ENCODE measurements at places on chromosomes 13 and 19.

GRCh38 chr13:29067306-29067945, 247.3 kb downstream of the MTUS2 start:
- H3K4me1 ChIP-seq = no peaks in the 10 kb centered on the region
- no peak for DNase-seq
- no peak overlapping the region for H3K4me3 ChIP-seq
- no peaks in the 10 kb centered on the region for H3K27me3 ChIP-seq

GRCh38 chr13:112970552-112971287, 1.7 kb downstream of the MCF2L start:
- no peaks in the 10 kb centered on the region for H3K36me3 ChIP-seq
- no peak overlapping the region for H3K27ac ChIP-seq
- H3K4me3 ChIP-seq = no peak overlapping the region

- H3K4me1 ChIP-seq = no peaks in the 10 kb centered on the region
- H3K27ac ChIP-seq = no peak overlapping the region
- no peaks in the 10 kb centered on the region for H3K36me3 ChIP-seq
- no peaks in the 10 kb centered on the region for H3K27me3 ChIP-seq
Observed at GRCh38 chr19:8089664-8090601, 37.4 kb downstream of the CCL25 start.

DNA sequence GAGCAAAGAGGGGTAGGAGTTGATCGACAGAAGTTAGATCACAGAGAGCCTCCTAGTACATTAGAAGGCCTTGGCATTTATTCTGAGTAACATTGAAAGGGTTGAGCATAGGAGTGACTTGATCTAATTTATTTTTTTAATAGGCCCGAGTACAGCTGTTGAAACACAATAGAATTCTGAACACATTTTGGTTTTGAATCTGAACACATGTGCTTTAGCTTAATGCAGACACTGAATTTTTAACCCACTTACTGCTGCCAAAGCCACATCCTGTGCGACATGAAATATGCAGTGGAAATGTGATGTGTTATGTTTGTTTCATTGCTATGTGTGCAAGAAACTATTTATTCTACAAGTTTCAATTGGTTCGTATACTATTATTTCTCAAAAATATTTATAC, 1505.9 kb downstream of the PCDH9 start:
- H3K4me1 ChIP-seq = no peaks in the 10 kb centered on the region
- no peaks in the 10 kb centered on the region for H3K27me3 ChIP-seq
- H3K27ac ChIP-seq = no peak overlapping the region
- no peaks in the 10 kb centered on the region for H3K36me3 ChIP-seq

GRCh38 chr13:46479283-46479682, 73.7 kb upstream of the LRCH1 start:
- no peak overlapping the region for H3K27ac ChIP-seq
- H3K4me1 ChIP-seq = no peaks in the 10 kb centered on the region
- no peaks in the 10 kb centered on the region for H3K27me3 ChIP-seq
- no peak overlapping the region for H3K4me3 ChIP-seq

- no peaks in the 10 kb centered on the region for H3K4me1 ChIP-seq
- no peak for DNase-seq
- no peak overlapping the region for H3K4me3 ChIP-seq
- H3K27me3 ChIP-seq = no peaks in the 10 kb centered on the region
Observed at GRCh38 chr13:36550177-36550576, 117.9 kb downstream of the CCNA1 start.

GRCh38 chr13:109058087-109058486, 428.7 kb downstream of the MYO16 start:
- no peaks in the 10 kb centered on the region for H3K27me3 ChIP-seq
- H3K27ac ChIP-seq = no peak overlapping the region
- no peaks in the 10 kb centered on the region for H3K36me3 ChIP-seq
- H3K4me3 ChIP-seq = no peak overlapping the region
- H3K4me1 ChIP-seq = no peaks in the 10 kb centered on the region
- DNase-seq = no peak

- no peaks in the 10 kb centered on the region for H3K36me3 ChIP-seq
- no peak for DNase-seq
- no peaks in the 10 kb centered on the region for H3K4me1 ChIP-seq
- no peak overlapping the region for H3K4me3 ChIP-seq
Observed at GRCh38 chr13:81781471-81781870, 1440.5 kb upstream of the SPRY2 start.

GRCh38 chr19:19531951-19532805, 3.5 kb downstream of the YJEFN3 start:
- H3K4me3 ChIP-seq = no peak overlapping the region
- H3K27ac ChIP-seq = no peak overlapping the region
- peaks cover 10% of the 10 kb centered on the region for H3K4me1 ChIP-seq
- peaks cover 21% of the 10 kb centered on the region for H3K36me3 ChIP-seq

DNA sequence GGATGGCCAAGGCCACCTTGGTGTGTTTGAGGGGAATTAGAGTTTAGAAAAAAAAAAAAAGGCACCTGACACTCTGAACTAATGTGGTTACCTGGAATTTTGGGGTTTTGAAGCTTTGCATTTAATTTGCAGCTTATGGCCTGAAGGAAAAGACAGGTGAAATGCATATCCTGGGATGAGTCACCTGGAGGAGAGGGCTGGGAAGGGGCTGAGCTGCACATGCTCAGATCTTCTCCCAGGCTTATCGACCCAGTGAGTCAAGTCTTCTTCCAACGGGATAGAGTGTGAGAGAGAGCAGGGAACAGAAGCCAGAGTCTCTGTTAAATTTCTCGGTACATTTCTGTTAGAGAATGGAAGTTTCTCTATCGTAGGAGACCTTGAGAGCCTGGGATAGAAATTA, 29.7 kb upstream of the ALOX5AP start:
- H3K4me1 ChIP-seq = no peaks in the 10 kb centered on the region
- DNase-seq = no peak
- no peak overlapping the region for H3K4me3 ChIP-seq
- H3K36me3 ChIP-seq = no peaks in the 10 kb centered on the region

- no peak for DNase-seq
- no peaks in the 10 kb centered on the region for H3K27me3 ChIP-seq
- no peak overlapping the region for H3K27ac ChIP-seq
- peaks cover 38% of the 10 kb centered on the region for H3K36me3 ChIP-seq
- no peaks in the 10 kb centered on the region for H3K4me1 ChIP-seq
Observed at GRCh38 chr13:50030315-50030714, 15.1 kb downstream of the KCNRG start.

DNA sequence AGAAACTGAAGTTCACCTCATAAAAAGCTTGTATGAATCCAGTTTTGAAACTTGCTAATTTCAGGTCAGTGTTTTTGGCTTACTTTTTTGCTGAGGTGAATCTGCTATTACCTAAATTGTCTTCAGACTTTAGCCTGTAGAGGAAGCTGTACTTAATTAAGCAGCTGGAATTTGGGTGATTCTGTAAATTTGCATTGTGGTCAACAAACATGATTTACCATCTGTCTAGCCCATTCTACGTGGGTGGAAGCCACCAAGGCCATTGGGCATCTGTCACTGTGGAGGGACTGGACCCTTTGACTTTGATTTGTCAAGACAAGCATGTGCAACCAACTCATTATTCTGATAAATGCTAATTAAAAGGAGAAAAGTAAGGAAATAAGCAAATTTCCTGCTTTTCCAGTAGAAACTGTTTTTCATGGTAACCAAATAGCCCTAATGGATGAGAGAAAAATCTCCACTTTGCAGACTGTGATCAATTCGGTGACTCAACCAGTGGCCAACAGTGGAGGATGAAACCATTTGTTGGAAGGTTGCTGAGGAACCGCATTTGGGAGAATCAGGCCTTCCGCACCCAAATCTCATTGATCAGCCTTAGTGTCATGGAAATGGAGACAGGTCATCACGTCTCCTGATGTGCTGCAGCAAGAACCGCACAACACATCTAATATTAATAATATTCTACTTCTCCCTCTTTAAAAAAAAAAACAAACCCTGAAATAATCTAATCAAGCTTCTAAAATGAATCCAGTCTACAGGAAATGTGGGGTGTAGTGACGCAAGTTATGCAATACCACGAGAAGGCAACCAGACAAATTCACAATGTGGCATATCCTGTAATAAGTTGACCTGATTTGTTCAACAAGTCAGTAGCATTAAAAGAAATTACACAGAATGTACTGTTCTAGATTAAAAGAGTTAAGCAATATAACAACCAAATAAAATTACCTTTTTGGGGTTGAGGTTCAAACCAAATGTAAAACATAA, 54.3 kb downstream of the GARRE1 start:
- H3K27ac ChIP-seq = peak overlapping the region; percentile 6
- no peaks in the 10 kb centered on the region for H3K27me3 ChIP-seq
- no peak overlapping the region for H3K4me3 ChIP-seq
- peak; percentile 26 for DNase-seq

DNA sequence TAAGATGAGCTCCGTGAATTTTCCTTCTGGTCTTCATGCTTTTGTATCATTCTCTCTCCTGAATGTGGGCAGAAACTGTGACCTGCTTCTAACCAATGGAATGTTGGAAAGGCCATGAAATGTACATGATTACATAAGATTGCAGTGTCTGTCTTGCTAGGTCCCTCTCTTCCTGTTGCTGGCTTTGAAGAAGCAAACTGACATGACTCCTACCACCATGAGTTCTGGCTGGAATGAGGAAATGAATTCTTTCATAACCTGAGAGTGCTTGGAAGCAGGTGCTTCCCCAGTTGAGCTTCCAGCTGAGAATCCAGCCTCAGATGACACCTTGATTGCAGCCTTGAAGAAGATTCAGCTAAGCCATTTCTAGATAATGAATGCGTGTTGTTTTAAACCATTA, 275.0 kb upstream of the MIR17HG start:
- no peaks in the 10 kb centered on the region for H3K36me3 ChIP-seq
- no peak overlapping the region for H3K27ac ChIP-seq
- no peaks in the 10 kb centered on the region for H3K27me3 ChIP-seq
- no peaks in the 10 kb centered on the region for H3K4me1 ChIP-seq

DNA sequence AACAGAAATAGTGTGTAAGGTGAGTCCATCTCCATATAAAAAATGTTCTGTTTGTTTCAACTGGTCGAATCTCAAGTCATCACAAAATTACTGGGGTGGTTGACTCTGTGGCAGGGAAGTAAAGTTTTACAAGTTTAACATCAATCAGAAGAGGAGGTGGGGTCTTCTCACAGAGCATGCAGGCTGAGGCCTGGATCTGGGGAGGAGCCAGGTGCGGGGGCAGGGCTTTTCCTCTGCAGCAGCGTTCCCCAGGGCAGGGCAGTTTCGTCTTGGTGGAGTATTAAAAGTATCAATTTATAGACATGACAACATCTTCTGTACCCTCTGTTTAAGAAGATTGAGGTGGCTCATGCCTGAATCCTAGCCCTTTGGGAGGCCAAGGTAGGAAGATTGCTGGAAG, 68.8 kb downstream of the SLC7A9 start:
- H3K27ac ChIP-seq = no peak overlapping the region
- H3K27me3 ChIP-seq = no peaks in the 10 kb centered on the region
- no peaks in the 10 kb centered on the region for H3K36me3 ChIP-seq

DNA sequence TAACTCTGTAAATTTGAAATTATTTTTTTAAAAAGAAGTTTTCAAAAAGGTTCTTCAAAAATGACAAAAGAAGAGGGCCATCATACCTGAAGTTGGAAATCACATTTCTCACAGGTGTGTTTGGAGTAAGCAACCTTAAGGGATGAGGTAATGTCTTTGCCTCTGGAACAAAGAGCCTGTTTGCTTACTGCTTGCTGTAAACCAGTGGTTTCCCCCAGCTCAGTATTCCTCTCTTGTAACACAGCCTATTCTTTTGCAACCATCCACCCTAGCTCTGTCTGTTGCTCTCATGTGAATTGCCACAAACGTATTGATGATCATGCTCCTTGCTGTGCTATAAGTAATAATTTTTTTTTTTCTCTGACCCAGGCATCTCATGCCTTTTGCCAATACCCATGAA, 38.1 kb downstream of the UCHL3 start:
- H3K4me3 ChIP-seq = no peak overlapping the region
- H3K27ac ChIP-seq = no peak overlapping the region
- H3K36me3 ChIP-seq = peaks cover 39% of the 10 kb centered on the region
- H3K4me1 ChIP-seq = no peaks in the 10 kb centered on the region
- DNase-seq = no peak

DNA sequence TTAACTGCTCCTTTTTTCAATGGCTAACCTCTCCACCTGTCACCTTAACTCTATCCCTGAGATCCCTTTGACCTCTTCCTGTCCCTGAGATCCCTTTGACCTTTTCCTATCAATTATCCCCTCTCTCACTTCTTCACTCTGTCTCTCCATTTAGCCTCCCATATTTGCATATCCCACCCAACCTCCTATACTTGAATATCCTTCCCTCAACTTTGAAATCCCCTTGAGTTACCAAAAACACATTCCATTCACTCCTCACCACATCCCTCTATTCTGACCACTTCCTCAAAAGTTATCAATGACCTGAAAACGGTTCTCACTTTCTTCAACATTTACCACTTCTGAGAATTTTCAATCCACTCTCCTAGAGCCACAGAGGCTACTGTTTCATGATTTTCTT, 3.0 kb downstream of the MYCBP2 start:
- peak overlapping the region; percentile 58 for H3K27ac ChIP-seq
- peak overlapping the region; percentile 96 for H3K4me3 ChIP-seq
- peaks cover 70% of the 10 kb centered on the region for H3K4me1 ChIP-seq
- H3K36me3 ChIP-seq = peaks cover 25% of the 10 kb centered on the region

GRCh38 chr19:43595605-43595998, 332 bp downstream of the IRGQ start:
- peak; percentile 48 for DNase-seq
- H3K36me3 ChIP-seq = peaks cover 33% of the 10 kb centered on the region
- H3K27ac ChIP-seq = peak overlapping the region; percentile 99
- no peaks in the 10 kb centered on the region for H3K27me3 ChIP-seq

GRCh38 chr13:30559274-30559673, 58.4 kb upstream of the USPL1 start:
- H3K27me3 ChIP-seq = peaks cover 32% of the 10 kb centered on the region
- H3K4me3 ChIP-seq = no peak overlapping the region
- no peak for DNase-seq
- no peaks in the 10 kb centered on the region for H3K36me3 ChIP-seq
- H3K27ac ChIP-seq = no peak overlapping the region

GRCh38 chr19:8515317-8515716, 1.4 kb upstream of the ZNF414 start:
- peaks cover 67% of the 10 kb centered on the region for H3K4me1 ChIP-seq
- H3K36me3 ChIP-seq = peaks cover 39% of the 10 kb centered on the region
- DNase-seq = peak; percentile 81
- peak overlapping the region; percentile 97 for H3K27ac ChIP-seq
- peak overlapping the region; percentile 86 for H3K4me3 ChIP-seq

All from activated CD8-positive, alpha-beta T cell treated with anti-CD3 and anti-CD28 coated beads, Interleukin-2, amount 10 ng/mL, durations not matched to agents 7 days and 5 days (primary cell).